Endothelial cell (in vitro differentiated cells): ENCODE measurements at places on chromosomes 7 and 10. TPM values are rescaled to one million over a fixed set of nuclear protein-coding genes. Genes with fewer than 3 reads are reported as not detected.

CACNB2 gene
- total RNA-seq, result 1.5 TPM

- DNase-seq, result no peak
- no peak overlapping the region for H3K27ac ChIP-seq
- no peaks in the 10 kb centered on the region for H3K36me3 ChIP-seq
- H3K4me1 ChIP-seq, result peaks cover 5% of the 10 kb centered on the region
Observed at GRCh38 chr7:48176356-48176893, 5.2 kb downstream of the ABCA13 start.

DNA sequence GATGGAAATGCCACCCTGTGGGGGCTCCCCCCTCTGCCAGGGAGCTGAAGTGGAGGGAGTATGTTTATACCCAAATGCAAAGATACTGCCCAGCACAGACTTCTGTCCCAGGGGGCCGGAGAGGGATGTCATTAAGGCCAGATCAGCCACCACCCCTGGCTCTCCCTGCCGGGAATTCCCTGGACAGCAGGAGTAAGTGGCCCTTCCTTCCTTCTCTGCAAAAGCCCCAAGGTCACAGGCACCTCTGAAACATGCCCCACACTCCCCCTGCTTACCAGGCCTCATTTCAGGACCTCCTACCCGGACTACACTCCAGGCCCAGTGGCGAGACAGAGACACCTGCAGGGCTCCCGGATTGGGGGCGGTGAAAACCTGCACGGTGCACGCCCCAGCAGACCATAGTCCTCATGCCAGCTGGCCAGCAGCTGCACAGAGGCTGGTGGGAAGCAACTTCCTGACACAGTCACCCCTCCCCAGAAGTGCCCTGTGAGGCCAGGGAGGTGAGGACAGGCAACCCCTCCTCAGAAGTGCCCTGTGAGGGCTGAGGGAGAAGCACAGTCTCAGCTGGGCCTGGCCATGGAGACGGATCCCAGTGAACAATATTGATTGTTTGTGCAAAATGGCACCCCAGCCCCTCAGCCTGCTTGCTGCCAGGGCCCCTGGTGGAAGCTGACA lies 33.0 kb upstream of the RET start:
- H3K27me3 ChIP-seq, result peaks cover 1% of the 10 kb centered on the region
- no peaks in the 10 kb centered on the region for H3K36me3 ChIP-seq
- no peak overlapping the region for H3K27ac ChIP-seq
- no peak for DNase-seq
- H3K4me3 ChIP-seq, result no peak overlapping the region

GRCh38 chr10:63114031-63114814 lies 18.9 kb upstream of the NRBF2 start:
- no peak for DNase-seq
- H3K4me1 ChIP-seq, result no peaks in the 10 kb centered on the region
- H3K27ac ChIP-seq, result no peak overlapping the region
- H3K27me3 ChIP-seq, result peaks cover 1% of the 10 kb centered on the region
- no peak overlapping the region for H3K4me3 ChIP-seq
- no peaks in the 10 kb centered on the region for H3K36me3 ChIP-seq

GRCh38 chr10:102674566-102674965 lies 30.3 kb downstream of the TRIM8 start:
- H3K27me3 ChIP-seq, result peaks cover 10% of the 10 kb centered on the region
- H3K27ac ChIP-seq, result no peak overlapping the region
- no peaks in the 10 kb centered on the region for H3K36me3 ChIP-seq
- DNase-seq, result no peak

- H3K4me3 ChIP-seq, result no peak overlapping the region
- H3K27ac ChIP-seq, result no peak overlapping the region
- peaks cover 17% of the 10 kb centered on the region for H3K27me3 ChIP-seq
- H3K4me1 ChIP-seq, result peaks cover 9% of the 10 kb centered on the region
- no peak for DNase-seq
Observed at GRCh38 chr7:155793720-155794119, 18.5 kb downstream of the SHH start.

METTL27 gene
- 6.1 TPM for total RNA-seq

GRCh38 chr7:27700501-27700900 lies 37.8 kb upstream of the HIBADH start:
- peaks cover 2% of the 10 kb centered on the region for H3K27me3 ChIP-seq
- H3K4me3 ChIP-seq, result no peak overlapping the region

GRCh38 chr7:39042670-39043069 lies 65.0 kb downstream of the POU6F2 start:
- H3K4me1 ChIP-seq, result no peaks in the 10 kb centered on the region
- H3K36me3 ChIP-seq, result no peaks in the 10 kb centered on the region
- H3K27me3 ChIP-seq, result no peaks in the 10 kb centered on the region
- H3K4me3 ChIP-seq, result no peak overlapping the region
- DNase-seq, result no peak

WNT8B gene
- total RNA-seq, result not detected

DNA sequence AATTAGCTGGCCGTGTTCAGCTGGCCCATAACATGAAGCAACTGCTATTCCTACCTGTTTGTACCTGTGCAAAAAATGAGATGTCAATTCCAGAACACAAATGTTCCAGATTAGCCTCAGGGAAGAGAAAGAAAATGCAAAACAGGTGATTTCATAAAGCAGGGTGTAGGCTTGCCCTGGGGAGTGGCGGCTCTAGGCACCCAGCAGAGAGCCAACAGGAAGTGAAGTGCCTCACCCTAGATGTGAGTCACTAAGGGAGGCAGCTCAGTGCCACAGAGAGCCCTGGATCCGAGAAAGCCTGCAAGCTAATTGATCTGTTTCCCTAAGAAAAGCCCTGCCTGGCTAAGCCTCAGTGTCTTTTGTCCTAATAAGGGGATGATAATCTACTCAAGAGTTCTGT lies 240.0 kb downstream of the ARHGAP21 start:
- peaks cover 8% of the 10 kb centered on the region for H3K4me1 ChIP-seq
- DNase-seq, result no peak
- H3K27ac ChIP-seq, result no peak overlapping the region
- peaks cover 9% of the 10 kb centered on the region for H3K27me3 ChIP-seq

GRCh38 chr7:15851201-15851600 lies 164.7 kb upstream of the MEOX2 start:
- peaks cover 24% of the 10 kb centered on the region for H3K4me1 ChIP-seq
- no peaks in the 10 kb centered on the region for H3K27me3 ChIP-seq
- no peaks in the 10 kb centered on the region for H3K36me3 ChIP-seq

STRIP2 gene
- total RNA-seq, result 9.1 TPM

EPO gene
- total RNA-seq, result 0.33 TPM

DNA sequence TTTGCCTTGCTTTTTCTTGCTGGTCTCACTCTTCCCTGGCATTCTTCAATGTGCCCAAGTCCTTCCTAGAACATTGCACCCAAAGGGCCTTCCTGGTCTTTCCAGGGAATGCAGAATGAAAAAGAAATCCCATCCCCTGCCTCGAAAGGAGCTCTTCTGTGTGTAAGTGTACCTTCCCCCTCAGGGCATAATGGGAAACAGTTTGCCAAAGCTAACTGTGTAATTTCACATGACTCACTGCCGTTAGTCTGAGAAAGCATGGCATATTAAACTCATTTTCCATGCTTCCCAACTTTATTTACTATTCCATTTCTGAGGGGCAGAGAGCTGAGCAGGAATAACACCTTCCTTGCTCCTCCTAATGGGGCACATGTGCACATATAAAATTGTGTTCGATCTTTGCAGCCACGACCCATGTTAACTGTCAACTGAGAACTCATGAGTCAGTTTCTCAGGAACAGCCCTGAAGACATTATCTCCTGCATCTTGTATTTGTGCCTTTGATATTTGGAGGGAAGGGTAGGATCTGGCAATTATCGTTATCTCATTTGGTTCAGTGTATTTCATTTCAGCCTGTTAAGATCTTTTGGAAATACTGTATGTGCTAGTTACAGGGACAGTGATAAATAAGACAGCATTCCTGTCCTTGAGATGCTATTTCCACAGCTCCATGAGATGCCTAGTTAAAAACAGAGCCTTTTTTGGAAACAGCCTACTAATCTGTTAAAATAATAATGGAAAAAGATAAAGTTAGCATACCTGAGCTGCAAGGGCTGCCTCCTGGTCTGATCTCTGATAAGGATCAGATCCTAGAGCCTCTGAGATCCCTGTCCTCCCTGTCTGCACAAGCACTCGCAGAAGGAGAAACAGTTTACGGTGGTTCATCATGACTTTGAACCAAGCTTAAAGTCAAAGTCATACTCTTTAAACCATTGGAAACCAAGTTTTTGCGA lies 42.3 kb downstream of the IKZF1 start:
- peaks cover 9% of the 10 kb centered on the region for H3K4me1 ChIP-seq
- H3K36me3 ChIP-seq, result no peaks in the 10 kb centered on the region
- no peak overlapping the region for H3K4me3 ChIP-seq
- no peaks in the 10 kb centered on the region for H3K27me3 ChIP-seq

CYP3A4 gene
- not detected for total RNA-seq

- peaks cover 2% of the 10 kb centered on the region for H3K27me3 ChIP-seq
- peak overlapping the region; percentile 44 for H3K4me3 ChIP-seq
- peaks cover 41% of the 10 kb centered on the region for H3K36me3 ChIP-seq
Observed at GRCh38 chr10:33286157-33286934, 48.1 kb downstream of the NRP1 start.

GRCh38 chr7:121519548-121520521 lies 123.7 kb upstream of the FAM3C start:
- no peak overlapping the region for H3K27ac ChIP-seq
- no peaks in the 10 kb centered on the region for H3K4me1 ChIP-seq
- no peak overlapping the region for H3K4me3 ChIP-seq
- no peaks in the 10 kb centered on the region for H3K36me3 ChIP-seq
- H3K27me3 ChIP-seq, result no peaks in the 10 kb centered on the region

BTBD16 gene
- 0.23 TPM for total RNA-seq

GRCh38 chr10:88187472-88187871 lies 324.0 kb downstream of the PTEN start:
- H3K27ac ChIP-seq, result no peak overlapping the region

- peaks cover 52% of the 10 kb centered on the region for H3K4me1 ChIP-seq
- no peak overlapping the region for H3K27ac ChIP-seq
- H3K4me3 ChIP-seq, result no peak overlapping the region
Observed at GRCh38 chr7:4702961-4703512, 20.9 kb downstream of the FOXK1 start.

DNA sequence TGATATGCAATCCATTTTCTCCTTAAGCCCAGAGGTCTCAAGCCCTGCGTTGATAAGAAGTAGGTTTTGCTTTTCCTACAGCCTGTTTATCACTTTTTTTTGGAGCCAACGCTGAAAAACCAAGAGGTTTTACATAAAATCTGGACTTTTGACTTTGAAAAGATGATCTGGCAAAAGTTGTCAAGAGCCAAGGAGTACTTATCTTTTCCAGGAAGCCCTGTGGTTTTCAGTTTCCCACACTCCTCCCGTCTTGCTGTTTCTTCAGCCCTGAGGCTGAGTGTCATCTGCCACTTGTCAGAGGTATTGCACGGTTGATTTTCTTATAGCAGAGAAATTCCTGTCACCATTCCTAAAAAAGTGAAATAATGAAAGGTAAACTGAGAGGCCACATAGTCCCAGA lies 108.7 kb downstream of the TYW1 start:
- H3K27me3 ChIP-seq, result no peaks in the 10 kb centered on the region
- peaks cover 10% of the 10 kb centered on the region for H3K36me3 ChIP-seq
- peaks cover 10% of the 10 kb centered on the region for H3K4me1 ChIP-seq
- no peak for DNase-seq
- H3K4me3 ChIP-seq, result no peak overlapping the region

- H3K27me3 ChIP-seq, result peaks cover 5% of the 10 kb centered on the region
- no peak overlapping the region for H3K4me3 ChIP-seq
- no peaks in the 10 kb centered on the region for H3K4me1 ChIP-seq
- peaks cover 4% of the 10 kb centered on the region for H3K36me3 ChIP-seq
- no peak overlapping the region for H3K27ac ChIP-seq
Observed at GRCh38 chr10:122648599-122649428, 50.8 kb downstream of the C10orf120 start.

RPEL1 gene
- not detected for total RNA-seq

- DNase-seq, result no peak
- H3K36me3 ChIP-seq, result no peaks in the 10 kb centered on the region
- peaks cover 5% of the 10 kb centered on the region for H3K27me3 ChIP-seq
- H3K4me1 ChIP-seq, result peaks cover 4% of the 10 kb centered on the region
- no peak overlapping the region for H3K4me3 ChIP-seq
Observed at GRCh38 chr7:112501801-112502503, 21.2 kb downstream of the LSMEM1 start.

DNA sequence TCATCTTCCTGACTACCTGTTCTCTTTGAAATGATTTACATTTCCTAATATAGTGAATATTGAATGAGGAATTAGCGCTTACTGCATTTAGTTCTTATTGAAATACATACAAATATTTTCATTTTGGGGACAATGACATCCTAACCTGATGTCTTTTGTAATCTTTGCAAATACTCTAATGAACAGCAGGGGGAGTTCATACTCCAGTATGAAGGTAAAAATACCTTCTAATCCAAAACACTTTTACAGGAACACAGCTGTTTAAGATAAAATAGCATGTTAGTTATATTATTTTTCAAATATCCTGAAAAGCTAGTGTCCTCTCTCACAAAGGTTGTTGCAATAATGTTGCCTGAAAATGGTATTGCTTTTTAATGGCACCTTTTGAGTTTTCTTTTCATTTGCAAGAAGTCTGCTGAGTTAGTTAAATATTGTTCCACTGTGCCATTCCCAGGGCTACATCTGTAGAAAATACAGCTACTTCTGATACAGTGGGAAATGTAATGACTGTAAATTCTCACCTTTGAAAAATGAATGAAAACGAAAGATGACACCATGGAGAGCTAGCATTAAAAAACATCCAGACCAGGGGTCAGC lies 400.0 kb downstream of the PHF14 start:
- H3K36me3 ChIP-seq, result no peaks in the 10 kb centered on the region
- H3K27ac ChIP-seq, result no peak overlapping the region
- no peak for DNase-seq

VIPR2 gene
- 2.4 TPM for total RNA-seq

GRCh38 chr7:27737616-27738015 lies 2.3 kb upstream of the TAX1BP1 start:
- H3K4me3 ChIP-seq, result no peak overlapping the region
- peaks cover 47% of the 10 kb centered on the region for H3K4me1 ChIP-seq
- DNase-seq, result no peak
- H3K36me3 ChIP-seq, result peaks cover 3% of the 10 kb centered on the region

DNA sequence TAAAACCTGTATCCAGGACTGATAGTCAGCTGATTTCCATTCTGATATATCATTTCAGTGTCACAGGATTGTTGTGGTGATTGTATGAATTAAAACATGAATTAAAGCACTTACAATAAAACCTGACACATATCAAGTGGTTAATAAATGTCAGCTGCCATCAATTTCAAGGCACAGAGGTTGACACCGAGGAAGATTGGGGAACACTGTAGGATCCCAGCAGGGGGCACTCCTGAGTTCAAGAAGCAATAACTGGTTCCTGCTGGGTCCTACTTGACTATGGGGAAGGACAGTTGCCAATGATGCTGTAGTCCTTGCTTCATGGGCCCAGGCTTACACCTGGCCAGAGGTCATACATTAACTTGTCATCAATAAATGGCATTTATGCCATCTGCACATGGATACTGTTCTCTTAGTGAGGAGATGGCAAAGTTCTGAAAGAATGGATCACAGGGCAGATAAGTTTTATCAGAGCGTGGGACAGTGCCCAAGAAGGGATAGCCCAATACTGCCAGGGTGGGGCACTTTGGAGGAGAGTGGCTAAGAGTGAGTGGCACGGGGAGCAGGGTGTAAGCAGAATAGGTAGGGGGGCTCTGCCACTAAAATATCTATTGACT lies 24.1 kb downstream of the FZD1 start:
- DNase-seq, result peak; percentile 70
- no peak overlapping the region for H3K4me3 ChIP-seq
- peaks cover 1% of the 10 kb centered on the region for H3K27me3 ChIP-seq
- H3K36me3 ChIP-seq, result no peaks in the 10 kb centered on the region

GRCh38 chr7:47507522-47507921 lies 74.4 kb downstream of the TNS3 start:
- no peak for DNase-seq
- no peak overlapping the region for H3K27ac ChIP-seq
- H3K36me3 ChIP-seq, result no peaks in the 10 kb centered on the region
- H3K27me3 ChIP-seq, result no peaks in the 10 kb centered on the region
- no peak overlapping the region for H3K4me3 ChIP-seq
